Aorta (tissue), 5 donors: ENCODE measurements at places on chromosomes 11 and 22. TPM values are rescaled to one million over a fixed set of nuclear protein-coding genes. Genes with fewer than 3 reads are reported as not detected.

GRCh38 chr11:12137938-12138731 lies 27.7 kb downstream of the MICAL2 start:
- H3K27ac ChIP-seq: peak overlapping the region; percentile 91
- peaks cover 18% of the 10 kb centered on the region for H3K4me1 ChIP-seq
- H3K36me3 ChIP-seq: no peaks in the 10 kb centered on the region
- no peaks in the 10 kb centered on the region for H3K27me3 ChIP-seq
- peak; percentile 82 for DNase-seq
- H3K4me3 ChIP-seq: no peak overlapping the region

DNA sequence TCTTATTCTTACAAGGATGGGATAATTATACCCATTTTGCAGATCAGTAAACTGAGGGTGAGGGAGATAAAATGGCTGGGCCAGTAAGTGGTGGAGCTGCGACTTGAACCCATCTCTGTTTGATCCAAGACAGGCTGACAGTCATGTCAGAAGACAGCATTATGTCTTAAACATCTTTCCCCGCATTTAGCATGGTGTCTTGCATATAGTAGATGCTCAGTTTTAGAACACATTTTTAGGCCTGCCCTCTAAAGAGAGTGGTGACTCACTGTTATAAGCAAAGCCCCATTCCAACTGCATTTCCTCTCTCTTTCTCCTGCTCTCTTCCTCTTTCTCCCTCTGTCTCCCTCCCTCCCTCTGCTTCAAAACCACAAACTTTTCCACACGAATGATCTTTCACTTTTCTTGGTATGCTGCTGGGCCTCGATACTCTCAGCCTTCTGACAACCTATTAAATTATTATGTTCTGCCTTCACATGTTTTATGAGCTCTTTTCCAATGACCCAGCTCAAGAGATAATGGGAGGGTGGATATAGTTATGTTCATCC lies 25.2 kb downstream of the CWC15 start:
- H3K27me3 ChIP-seq: no peaks in the 10 kb centered on the region
- no peaks in the 10 kb centered on the region for H3K4me1 ChIP-seq
- no peak overlapping the region for H3K27ac ChIP-seq
- no peaks in the 10 kb centered on the region for H3K36me3 ChIP-seq

DNA sequence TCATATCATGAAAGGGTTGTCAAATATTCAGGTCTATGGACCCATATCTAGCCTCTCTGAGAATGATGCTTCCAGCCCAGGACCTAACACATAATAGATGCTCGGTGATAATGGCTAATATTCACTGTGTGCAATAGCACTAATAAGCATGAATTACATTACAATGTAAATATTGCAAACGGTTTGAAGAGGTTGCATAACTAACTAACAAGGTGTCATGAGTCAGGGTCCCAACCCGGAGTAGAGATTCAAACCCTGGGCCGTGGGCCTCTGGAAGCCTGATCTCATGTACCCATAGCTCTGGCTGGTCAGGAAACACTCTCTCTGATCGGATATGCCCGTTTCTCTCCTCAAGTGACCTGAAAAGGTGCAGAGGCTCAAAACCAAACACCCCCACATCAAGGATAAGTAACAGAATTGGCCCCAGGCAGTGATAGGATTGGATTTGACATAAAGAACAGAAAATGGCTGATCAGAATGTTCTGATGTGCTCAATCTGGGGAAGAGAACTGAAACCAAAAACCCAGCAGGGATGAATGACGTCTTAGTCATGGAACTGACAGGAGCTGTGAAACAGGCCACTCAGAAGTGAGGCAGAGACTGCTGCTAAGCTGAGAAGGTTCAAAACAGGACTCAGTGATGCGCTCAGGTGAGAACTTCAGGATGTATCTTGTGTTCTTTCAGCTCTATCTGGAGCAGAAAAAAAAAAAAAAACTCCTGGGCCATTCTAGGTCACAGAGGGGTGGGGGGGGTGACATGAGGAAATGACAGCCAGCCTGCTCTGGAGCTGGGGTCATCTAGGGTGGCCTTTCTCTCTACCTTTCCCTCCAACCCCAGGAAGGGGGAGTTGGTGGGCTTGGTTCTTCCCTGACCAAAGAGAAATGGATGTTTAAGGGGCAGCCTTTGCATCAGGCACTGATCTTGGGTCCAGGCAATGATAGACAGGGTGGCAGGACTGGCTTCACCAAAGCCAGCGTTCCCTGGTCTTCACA lies 6.6 kb upstream of the KCTD17 start:
- H3K27ac ChIP-seq: no peak overlapping the region
- no peaks in the 10 kb centered on the region for H3K36me3 ChIP-seq
- no peaks in the 10 kb centered on the region for H3K4me1 ChIP-seq
- H3K27me3 ChIP-seq: no peaks in the 10 kb centered on the region
- no peak for DNase-seq
- no peak overlapping the region for H3K4me3 ChIP-seq

GRCh38 chr22:29065468-29066190 lies 4.0 kb upstream of the C22orf31 start:
- no peaks in the 10 kb centered on the region for H3K27me3 ChIP-seq
- no peak overlapping the region for H3K27ac ChIP-seq
- DNase-seq: no peak
- H3K4me1 ChIP-seq: no peaks in the 10 kb centered on the region
- H3K36me3 ChIP-seq: no peaks in the 10 kb centered on the region
- H3K4me3 ChIP-seq: no peak overlapping the region

GRCh38 chr22:49289822-49290679 lies 537.6 kb downstream of the BRD1 start:
- H3K27me3 ChIP-seq: no peaks in the 10 kb centered on the region
- no peak overlapping the region for H3K27ac ChIP-seq
- H3K4me3 ChIP-seq: no peak overlapping the region
- no peaks in the 10 kb centered on the region for H3K4me1 ChIP-seq

Gene TAF10
- total RNA-seq: 108 TPM
